ENCODE measurements at places on chromosomes 1 and 21. TPM values are rescaled to one million over a fixed set of nuclear protein-coding genes. Genes with fewer than 3 reads are reported as not detected.

The IL19 gene
- 1.0 TPM for polyA plus RNA-seq

The CD5L gene
- polyA plus RNA-seq: not detected

GRCh38 chr1:8397511-8397910 lies 79.6 kb downstream of the SLC45A1 start:
- no peak for DNase-seq

DNA sequence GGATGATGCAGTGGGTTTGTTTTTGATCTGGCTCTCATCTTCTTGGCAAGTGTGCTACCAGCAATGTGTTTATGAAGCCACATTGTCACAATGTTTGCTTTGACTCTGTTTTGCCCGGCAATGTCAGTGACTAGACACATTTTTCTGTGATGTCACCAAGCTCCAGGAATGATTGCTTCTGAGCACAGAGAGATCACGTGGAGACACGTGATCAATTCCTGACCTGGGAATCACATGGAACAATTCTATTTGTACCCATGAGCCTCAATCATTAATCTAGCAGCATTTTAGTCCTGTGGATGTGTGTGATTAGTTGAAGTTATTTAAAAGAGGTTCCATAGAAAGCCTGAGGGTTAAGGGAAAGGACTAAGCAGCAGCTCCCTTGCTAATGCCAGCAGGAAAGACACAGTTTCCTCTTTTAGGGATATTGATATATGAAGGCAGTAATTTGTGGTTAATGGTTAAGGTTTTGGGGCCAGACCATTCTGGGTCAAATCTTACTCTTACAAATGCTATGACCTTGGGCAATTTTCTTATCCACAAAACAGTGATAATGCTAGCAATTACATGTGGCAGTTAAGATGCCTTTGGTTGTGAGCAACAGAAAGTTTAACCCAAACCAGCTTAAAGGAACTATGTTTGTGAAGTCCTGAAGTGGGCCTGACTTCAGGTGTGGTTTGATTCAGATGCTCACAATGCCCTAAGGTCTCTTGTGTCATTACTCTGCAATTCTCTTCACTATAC lies 59.0 kb downstream of the FASLG start:
- DNase-seq: no peak

GRCh38 chr1:247330548-247331171 lies 1.0 kb downstream of the ZNF496 start:
- DNase-seq: no peak

- DNase-seq: no peak
These were observed 108.8 kb upstream of the MAGI3 start for GRCh38 chr1:113281550-113281949.

GRCh38 chr1:226535666-226536065 lies 12.9 kb upstream of the STUM start:
- no peak for DNase-seq

- DNase-seq: no peak
These were observed 2.0 kb downstream of the ASCL5 start for GRCh38 chr1:201125019-201125418.

GRCh38 chr21:36097427-36098181 lies 27.8 kb downstream of the CBR1 start:
- peak; percentile 61 for DNase-seq

GRCh38 chr1:203036135-203036534 lies 9.8 kb downstream of the PPFIA4 start:
- DNase-seq: no peak

DNA sequence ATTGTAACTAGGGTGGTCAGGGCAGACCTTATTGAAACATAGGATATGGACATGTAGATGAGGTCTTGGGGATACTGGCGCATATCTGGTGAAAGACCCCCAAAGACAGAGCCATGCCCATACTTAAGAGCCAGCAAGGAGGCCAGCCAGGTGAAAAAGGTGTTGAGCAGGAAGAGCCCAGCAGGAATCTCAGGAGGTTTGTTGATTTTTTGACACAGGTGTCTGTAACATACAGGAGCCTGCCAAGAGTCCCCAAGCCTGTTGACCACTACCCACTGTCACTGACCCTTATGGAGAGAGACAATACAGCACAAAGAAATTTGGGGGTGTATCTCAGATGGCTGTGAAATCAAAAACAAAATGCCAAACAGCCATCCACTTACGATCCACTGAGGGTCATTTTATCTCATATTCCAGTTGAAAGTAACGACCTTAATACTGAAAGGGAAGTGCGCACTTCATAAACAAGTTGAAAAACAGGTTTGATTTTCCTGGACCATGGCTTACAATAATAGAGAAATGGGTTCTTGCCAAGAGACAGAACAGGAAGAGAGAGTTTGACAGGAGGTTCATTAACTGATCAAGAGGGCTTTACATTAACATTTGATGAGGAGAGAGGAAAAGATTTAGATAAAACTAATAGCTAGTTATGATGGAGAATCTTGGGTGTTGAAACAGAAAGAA lies 163.6 kb downstream of the GLUL start:
- DNase-seq: no peak

DNA sequence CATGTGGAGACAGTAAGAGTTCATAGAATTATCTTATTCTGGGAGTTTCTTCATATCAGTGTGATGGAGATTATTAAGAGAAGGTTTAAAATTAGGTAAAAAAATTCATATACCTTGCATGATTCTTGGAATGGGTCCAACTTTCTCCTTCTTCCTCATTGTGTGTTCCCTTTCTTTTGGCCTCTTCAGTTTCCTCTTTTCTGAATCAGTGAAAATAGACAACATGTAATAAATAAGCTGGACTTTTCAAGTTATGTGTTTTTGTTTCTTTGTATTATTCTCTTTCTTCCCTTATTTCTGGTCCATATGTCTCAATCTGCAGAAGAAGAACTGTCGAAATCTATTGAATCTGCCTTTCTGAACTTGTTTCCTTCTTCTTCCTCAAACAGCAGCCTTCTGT lies 30.5 kb downstream of the C4BPA start:
- DNase-seq: no peak

GRCh38 chr1:42978317-42979035 lies 19.8 kb upstream of the SLC2A1 start:
- no peak for DNase-seq

Measured in left renal cortex interstitium (tissue), 4 donors.